T-helper 2 cell treated with Interferon-gamma antibody and Interleukin-4, amounts not matched to agents 5 μg/mL and 100 μg/mL, for 36 hours (primary cell): ENCODE measurements at places on chromosomes 13 and 19.

- no peak for DNase-seq
Observed at GRCh38 chr13:44171156-44171555, 202.5 kb upstream of the SERP2 start.

- DNase-seq = no peak
Observed at GRCh38 chr13:96460609-96461008, 370.7 kb downstream of the HS6ST3 start.

GRCh38 chr19:42552086-42553065, 24.1 kb upstream of the CEACAM1 start:
- no peak for DNase-seq

DNA sequence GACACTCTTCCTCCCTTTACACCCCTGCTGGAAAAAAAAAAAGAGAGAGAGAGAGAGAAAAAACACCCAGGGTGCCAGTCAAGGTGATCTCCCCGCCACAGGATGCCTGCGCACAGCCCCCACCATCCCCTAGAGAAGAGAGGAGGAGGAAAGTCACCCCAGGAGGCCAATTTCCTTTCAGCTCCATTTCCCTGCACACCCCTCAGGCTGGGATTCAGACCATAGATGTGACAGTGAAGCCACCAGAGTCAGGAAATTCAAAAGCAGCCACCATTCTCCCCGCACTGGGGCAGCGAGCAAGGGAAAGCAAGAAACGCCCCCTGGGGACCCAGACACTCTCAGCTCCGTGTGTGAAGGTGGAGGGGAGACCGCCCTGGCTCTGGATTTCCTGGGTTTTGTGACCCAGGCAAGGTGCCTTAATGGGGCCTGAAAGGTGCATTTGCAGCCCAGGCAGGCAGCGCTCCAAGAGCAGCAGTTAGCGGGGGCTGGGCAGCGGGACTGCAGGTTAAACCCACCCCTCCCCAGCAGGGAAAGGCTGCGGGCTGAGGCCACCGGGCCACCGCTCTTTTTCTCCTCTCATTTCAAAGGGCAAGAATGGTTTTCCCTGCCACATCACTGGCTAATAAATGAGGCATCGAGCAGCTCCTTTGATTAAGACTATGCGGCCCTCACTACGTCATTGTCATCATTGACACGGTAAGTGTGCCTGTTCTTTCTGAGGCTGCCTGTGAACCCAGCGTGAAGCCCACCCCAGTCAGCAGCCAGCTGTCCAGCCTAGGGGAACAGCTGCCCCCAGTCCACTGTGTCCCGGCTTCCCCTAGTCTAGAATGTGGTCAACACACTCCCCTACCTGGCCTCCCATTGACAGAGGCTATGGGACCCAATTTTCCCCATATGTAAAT, 83.8 kb upstream of the TM9SF2 start:
- no peak for DNase-seq

DNA sequence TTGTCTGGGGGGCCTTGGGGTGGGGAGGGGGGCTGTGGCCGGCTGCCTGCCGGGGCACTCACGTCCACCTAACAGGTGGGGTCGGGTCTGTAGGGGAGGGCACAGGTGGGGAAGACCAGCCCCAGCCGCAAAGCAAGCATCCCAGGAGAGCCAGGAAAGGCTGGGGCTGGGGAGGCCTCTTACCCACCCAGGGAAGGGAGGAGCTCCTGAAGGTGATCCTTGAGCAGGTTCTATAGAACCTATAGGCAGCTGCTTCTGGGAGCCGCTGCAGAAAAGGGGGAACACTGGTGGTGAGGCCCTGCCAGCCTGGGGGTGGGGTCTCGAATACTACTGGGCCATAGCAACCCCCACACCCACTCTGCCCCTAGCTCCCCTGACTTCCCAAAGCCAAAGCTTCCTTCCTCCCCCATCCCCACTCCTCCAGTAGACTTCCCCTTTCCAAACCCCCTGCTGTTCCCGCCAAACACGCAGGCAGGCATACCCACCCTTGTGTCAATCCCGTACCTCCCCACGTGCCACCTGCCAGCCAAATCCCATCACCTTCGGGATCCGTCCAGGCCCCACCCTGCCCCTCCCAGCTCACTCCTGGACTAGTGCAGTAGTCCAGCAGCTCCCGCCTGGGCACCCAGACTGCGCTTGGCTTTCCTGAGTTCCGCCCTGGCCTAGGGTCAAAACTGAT, 5.6 kb downstream of the KLF16 start:
- DNase-seq = no peak

DNA sequence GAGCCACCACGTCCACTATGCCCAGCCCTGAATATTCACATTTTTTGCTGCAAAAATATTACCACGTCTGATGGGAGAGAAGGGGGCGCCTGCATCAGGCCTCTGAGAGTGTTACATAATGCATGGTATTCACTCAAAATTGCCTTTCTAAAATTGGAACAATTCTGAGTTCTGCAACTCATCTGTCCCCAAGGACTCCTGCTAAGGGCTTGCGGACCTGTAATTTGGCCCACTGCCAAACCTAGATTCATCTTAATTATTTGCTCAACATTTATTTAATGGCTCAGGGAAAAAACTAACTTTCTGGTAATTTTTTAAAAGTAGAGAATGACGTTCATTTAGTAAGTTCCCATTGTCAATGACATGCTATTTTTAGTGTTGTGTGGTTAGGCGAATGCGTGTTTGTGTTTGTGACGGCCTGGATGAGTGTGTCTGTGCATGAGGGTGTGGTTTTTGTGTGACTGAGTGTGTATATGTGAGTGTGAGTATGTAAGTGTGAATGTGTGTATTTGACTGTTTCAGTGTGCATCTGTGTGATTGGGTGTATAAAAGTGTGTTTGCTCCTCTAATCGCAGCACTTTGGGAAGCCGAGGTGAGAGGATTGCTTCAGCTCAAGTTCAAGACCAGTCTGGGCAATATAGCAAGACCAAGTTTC, 8.8 kb downstream of the INAFM1 start:
- DNase-seq = no peak

DNA sequence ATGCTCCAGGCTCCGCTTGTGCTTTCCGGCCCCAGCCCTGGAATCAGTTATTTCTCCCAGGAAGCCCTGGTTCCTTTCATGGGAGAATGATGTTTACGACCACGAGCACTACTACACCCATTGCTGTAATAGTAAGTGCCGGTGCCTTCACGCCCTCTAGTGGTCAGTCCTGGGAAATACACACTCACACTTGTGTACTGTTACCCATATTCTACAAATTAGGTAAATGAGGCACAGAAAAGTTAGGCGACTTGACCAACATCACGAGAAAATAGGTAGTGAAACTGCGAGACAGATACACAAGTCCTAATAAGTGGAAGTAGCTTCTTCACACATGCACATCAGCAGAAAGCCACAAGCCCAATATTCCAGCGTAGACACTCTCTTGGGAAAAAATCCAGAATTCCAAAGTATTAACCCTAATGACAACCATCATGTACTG, 21.7 kb downstream of the CEACAM21 start:
- DNase-seq = peak; percentile 63

- no peak for DNase-seq
Observed at GRCh38 chr19:15471639-15472101, 7.3 kb upstream of the RASAL3 start.

DNA sequence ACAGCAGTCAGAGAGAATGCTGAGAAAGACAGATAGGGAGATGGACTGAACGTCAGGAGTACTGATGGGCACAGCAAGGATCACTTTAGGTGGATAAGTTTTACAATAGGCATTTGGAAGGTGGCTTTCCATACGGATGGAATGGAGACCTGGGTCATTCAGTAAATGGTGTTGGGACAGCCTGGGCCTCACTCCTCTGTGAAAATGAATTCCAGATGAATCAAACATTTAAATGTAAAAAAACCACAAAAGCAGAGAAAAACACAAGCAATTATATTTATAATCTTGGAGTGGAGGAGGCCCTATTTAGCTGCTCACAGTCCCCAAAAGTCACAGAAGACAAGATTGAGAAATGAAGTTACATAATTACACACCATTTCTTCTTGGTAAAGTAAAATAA, 4.7 kb downstream of the IL17D start:
- DNase-seq = no peak

DNA sequence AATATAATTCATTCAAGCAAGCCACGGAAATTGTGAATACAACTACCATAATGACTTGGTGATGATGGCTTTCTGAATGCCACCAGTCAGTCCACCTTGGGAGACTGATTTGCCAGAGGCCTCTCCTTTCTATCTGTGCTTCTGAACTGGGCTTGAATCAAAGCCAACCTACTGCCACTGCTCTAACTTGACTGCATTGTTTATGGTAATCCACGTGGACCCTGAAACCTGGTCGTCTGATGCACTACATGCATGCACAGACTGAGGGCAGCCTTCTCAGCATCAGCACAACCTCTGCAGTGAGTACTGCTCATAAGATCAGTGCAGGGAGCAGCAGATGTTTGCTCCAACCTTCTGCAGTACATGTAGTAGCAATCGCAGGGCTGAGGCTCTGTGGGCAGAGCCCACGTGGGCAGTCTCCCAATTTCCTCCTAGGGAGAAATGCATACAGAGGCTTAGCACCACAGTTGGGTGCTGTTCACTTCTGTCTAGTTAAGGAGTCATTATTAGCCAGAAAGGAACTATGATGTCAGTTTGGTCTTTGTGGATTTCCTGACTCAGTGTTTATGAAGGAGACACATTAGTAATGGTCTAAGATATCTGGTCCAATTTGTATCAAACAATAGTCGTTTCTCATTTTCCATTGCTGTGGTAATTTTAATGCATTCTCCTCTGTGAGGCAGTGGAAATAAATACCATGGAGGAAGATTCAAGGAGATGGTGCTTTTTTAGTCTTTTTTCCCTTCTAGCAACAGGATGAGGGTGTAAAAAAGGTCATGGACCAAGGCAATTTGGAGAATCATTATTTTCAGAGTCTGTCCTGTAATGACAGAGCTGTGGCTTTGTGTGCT, 82.5 kb downstream of the AKAP11 start:
- peak; percentile 65 for DNase-seq

DNA sequence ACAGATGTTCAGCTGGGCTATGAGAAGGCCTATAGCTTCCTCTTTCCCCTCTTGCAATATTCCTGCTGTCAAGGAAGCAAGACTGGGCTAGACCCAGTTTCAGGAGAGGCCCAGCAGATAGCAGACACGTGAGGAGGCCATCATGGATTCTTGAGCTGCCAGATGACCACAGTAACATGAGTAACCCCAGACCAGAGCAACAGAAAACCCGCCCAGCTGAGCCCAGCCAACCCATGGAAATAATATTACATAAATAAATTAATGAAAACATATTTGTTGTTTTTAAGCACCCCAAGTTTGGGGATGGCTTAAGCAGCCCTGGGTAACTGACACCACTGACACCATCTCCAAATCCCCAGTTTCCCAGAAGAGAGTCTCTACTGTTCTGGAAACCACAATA, 50.2 kb upstream of the PDCD5 start:
- DNase-seq = no peak

GRCh38 chr19:32403291-32403995, 2.1 kb upstream of the DPY19L3 start:
- DNase-seq = no peak

DNA sequence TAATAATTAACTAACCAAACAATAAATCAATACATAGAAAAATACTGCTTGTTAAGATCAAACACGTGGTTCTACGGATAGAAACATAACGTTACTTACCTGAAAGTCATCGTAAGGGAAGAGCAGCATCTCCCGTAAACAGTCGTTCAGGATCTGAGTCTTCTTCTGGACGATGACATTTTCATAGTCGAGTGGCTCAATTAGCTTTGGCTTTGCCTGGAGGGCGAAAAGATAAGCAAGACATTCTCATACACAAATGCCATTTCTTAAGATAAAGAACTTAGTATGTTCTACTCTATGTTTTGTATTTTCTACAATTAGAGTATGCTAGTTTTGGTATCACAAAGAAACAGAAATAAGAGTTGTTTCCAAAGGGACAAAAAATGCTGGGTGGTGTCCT, 22.5 kb downstream of the DOCK9 start:
- DNase-seq = no peak

DNA sequence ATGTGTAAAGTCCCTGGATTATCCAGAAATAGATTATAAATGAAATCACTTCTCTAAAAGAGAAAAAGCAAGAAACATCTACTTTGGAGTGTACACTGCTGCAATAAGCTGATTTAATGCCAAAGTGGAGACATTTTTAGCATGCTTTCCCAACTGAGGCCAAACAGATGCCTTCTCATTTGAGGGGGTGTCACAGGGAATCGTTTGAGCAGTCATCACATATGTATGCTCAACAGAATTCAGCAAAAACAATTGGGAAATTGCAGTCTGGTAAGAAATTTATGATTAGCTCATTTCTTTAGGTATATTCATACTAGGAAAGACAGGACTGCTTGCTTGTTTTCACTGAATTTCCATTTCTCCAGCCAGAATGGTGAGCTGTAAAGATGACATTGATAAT, 27.3 kb upstream of the TPP2 start:
- DNase-seq = no peak

- no peak for DNase-seq
Observed at GRCh38 chr13:97212601-97213040, 9.5 kb upstream of the MBNL2 start.

DNA sequence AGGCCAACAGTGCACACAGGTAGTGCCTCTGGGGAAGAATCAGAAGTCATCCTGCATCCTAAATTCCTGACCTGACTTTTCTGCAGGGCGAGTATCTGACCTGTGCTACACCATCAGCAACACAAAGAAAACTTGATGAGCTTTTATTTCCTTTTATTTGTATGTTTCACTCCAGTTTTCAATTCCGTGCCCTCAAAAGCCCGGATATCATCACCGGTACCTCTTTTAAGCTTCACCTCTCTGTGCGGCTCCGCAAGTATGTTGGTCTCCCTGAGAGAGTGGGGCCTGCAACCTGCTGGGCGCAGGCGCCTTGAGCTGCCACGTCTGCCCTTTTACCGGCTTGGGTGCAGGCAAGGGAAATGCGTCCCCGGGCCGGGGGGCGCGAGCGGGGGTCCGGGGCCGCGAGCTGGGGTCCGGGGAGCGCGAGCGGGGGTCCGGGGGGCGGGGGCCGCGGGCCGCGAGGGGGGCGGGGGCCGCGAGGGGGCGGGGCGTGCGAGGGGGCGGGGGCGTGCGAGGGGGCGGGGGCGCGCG, 4.3 kb upstream of the DUXA start:
- DNase-seq = no peak

DNA sequence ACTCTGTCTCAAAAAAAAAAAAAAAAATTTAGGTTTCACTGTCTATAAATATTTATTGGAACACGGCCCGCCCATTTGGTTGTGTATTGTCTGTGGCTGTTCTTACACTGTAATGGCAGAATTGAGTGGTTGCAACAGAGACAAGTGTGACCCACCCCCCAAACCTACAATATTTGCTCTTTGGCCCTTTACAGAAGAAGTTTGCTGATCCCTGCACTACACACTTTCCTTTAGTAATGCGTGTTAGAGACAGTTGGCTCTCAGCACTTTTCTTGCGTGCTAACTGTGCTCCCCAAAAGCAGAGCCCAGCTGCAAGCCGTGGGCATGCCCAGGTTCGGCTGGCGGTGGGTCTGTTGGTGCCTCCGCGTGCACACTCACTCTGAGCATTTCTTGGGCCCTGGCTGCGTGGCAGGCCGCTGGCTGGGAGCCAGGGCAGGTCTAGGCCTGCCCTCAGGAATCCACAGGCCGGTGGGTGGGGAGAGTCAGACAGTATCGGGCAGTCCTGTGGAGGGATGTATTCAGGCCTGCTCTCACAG, 72.6 kb downstream of the SIPA1L3 start:
- no peak for DNase-seq
